ENCODE measurements at places on chromosomes 11 and 22.
A peak's percentile ranks its signal among the peaks of the same experiment; 100 is the strongest.

- no peak for DNase-seq
Measured at GRCh38 chr11:74494916-74495315, 1.4 kb upstream of the LIPT2 start.

GRCh38 chr22:29312218-29313125 lies 3.0 kb downstream of the RASL10A start:
- DNase-seq = no peak

- peak; percentile 67 for DNase-seq
Measured at GRCh38 chr22:45202333-45203149, 38.2 kb downstream of the KIAA0930 start.

- DNase-seq = no peak
Measured at GRCh38 chr11:129694538-129694937, 121.1 kb upstream of the TMEM45B start.

DNA sequence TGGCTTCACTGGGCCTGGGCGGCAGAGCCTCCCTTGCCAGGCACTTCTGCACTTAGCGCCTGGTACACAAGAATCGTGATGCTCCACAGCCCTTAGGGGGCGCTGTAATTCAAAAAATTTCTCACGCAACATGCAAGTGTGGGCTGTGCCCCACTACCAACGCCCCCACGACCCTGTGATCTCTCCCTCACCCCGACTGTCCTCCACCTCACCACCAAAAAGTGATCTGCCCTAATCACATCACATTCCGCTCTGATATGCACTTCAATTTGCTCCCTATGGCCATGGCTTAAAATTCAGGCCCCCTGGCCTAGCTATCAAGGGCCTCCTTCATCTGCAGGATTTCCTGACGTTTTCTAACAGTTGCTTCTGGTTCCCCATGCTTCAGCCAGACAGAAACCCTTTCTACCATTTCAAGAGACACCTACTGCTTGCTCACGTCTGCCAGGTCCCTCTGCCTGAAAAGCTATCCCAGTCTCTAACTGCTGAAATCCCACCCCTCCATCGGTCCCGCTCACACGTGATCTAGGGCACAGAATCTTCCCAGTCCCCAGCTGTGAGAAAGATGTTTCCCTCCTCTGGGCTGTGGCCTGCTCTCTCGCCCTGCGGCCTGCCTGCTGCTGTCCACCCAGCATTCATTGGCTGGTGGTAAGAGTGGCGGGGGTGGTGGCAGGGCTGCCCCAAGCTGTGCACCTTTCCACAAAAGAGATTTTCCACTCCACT lies 27.9 kb upstream of the LRRC32 start:
- DNase-seq = no peak

DNA sequence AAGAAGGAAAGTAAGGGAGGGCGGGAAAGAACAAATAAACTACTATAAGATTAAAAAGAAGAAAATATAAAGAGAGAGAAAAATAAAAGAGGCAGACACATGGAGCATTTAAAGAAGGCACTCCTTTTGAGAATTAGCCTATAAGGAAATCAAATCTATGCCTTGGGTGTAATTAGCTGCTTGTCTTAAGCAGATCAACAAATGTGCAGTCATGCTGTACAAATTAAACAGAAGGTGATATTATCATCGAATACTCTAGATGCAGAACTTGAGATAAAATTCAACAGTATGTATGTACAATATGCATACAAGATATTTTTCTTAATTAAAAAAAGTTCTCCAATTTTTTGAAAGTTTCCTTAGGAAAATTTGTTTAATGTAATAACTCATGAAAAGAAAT lies 623.0 kb upstream of the CHORDC1 start:
- no peak for DNase-seq

GRCh38 chr11:34259087-34259486 lies 98.7 kb downstream of the ABTB2 start:
- no peak for DNase-seq

DNA sequence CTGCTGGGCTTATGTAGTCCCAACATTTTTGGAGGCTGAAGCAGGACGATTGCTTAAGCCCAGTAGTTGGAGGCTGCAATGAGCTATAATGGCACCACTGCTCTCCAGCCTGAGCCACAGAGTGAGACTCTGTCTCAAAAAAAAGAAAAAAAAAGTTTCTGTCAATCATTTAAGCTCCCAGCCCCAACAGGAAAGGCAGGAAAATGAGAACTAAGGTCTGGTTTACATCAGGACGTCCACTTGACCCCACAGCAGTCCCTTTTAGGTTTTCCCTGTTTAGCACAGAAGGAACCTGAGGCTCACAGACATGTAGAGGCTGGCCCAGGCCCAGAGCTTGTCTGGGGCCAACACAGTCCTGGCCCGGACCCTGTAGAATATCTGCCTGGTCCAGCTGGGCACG lies 9.2 kb upstream of the TTLL1 start:
- DNase-seq = no peak

DNA sequence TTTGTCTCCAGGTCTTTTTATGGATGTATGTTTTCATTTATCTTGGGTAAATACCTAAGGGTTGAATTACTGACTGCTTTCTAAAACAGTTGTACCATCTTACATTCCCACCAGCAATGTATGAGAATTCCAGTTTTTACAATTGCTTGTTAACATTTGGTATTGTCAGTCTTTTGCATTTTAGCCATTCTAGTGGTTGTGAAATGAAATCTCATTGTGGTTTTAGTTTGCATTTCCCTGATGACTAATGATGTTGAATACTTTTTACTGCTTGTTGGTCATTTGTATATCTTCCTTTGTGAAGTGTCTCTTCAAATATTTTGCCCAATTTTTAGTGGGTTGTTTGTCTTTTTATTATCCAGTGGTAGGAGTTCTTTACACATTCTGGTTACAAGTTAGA lies 92.8 kb downstream of the ARFGAP2 start:
- no peak for DNase-seq

DNA sequence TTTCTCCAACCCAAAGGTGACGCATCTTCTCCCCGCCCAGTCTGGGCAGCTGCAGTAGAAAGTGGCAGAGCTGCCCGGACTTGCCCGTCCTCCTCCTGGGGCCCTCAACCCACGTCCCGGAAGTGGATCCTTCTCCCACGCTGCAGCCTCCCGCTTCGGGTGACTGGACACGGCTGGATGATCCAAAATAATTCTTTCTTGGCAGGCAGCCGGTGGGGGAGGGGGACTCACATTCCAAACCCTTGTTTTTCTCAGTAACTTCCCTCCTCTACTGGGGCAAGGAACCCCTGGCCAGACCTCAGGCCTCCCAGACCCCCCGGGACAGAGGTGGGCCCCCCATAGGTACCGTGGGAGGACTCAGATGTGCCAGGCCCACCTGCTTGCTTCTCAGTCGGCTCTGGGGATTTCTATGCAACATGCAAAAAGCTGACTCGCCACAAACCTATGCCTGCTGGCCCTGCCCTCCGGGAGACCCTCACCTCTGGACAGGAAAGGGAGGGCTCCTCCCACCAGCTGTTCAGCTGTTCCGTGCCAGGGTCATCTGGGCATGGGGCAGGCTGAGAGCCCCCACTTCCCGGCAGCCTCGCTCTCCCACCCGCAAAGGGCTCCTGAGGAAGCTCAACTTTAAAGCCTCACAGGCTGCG lies 1.4 kb downstream of the PLXNB2 start:
- DNase-seq = peak; percentile 99

- no peak for DNase-seq
Measured at GRCh38 chr11:115873813-115874212, 369.6 kb upstream of the CADM1 start.

GRCh38 chr11:70763606-70764005 lies 365.3 kb downstream of the CTTN start:
- DNase-seq = no peak

DNA sequence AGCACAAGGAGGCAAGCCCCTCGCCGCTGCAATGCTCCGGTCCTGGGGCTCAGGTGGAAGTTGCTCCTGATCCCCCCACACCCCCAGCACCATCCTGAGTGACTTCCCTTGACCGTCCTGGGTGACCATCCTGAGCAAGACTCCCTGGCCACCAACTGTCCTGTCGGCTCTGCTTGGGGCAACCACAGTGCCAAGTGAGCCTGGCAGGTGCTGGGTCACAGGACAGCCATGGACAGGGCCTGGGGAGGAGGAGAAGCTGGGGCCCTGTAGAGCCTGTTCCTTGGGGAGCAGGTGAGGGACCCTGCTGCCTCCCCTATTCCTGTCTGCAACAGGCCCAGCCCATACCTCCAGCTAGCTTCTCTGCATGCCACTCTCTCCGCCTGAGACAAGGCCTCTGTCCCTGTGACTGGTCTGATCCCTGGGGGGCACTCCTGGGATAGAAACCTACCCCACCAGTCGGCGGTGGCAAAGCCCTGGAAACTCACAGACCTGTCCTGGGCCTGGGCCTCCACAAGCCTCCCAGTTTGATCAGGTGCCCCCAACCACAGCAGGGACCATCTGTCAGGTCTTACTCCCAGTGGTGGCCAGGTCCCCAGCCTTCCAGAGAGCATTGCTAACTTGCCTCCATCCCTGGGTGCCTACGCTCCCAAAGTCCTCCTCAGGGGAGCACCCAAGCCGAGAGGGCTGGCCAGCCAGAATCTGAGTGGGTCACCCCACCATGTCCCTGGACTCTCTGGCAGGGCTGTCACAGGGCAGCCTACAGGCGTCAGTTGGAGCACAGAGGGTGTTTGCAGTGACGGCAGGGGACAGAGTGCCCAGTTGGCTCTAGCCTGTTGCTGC lies 68.7 kb upstream of the WNT7B start:
- DNase-seq = no peak

DNA sequence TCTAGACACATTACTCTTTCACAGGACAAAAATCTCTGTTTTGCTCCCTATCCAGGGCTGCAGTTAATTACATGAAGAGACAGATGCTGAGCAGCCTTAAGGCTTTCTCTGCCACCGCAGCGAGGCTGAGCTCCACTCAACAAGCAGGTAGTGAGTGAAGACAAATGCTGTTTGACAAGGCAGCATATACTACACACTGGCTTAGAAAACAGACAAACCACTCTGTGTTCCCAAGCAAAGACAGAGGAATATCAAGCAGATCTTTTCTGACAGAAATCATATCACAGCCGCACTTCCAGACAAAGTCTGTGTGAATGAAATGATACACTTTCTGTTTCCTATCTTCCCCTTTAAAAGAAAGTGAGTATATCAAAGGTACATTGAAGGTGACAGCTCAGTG lies 368.1 kb downstream of the DCDC1 start:
- no peak for DNase-seq

- no peak for DNase-seq
Measured at GRCh38 chr11:68150037-68150436, 28.8 kb upstream of the CHKA start.

- DNase-seq = no peak
Measured at GRCh38 chr11:85407648-85408047, 219.5 kb downstream of the DLG2 start.

GRCh38 chr22:36075230-36075629 lies 46.6 kb upstream of the RBFOX2 start:
- no peak for DNase-seq

DNA sequence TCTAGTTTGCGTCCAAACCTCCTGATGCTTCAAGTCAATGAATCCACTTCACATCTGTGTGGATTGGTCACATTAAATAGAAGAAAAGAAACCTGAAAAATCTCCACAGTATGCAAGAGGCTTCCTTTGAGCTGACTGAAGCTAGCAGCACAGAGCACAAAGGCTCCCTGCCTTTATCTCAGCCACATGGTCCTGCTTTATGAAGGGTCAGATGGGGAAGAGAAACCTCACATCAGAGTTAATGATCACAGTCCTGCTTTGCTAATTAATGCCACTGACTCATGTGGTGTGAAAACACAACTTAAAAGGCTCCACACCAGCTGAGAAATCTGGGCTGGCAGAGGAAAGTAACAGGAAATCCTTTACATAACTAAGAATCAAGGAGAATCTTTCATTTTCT lies 1291.0 kb downstream of the LRRC4C start:
- DNase-seq = no peak

GRCh38 chr22:23001463-23001862 lies 68.9 kb upstream of the GNAZ start:
- no peak for DNase-seq

DNA sequence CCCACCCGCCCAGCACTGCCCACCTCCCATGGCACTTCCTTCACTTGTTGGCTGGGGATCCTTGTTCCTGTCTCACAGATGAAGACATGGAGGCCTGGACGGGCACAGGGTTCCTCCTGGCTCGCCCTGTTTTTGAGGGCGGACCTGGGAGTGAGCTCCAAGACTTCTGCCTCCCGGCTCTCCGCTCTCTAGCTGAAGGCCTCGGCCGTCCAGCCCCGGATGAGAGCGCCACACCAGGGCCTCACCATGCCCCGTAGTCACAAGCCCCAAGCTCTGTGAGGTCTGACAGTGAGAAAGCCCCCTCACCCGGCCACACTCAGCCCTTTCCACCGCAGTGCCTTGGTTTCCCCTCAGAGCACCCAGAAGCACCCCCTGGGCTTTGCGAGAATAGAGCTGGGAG lies 9.1 kb downstream of the TPCN2 start:
- DNase-seq = no peak

- DNase-seq = no peak
Measured at GRCh38 chr22:28023036-28023435, 104.0 kb upstream of the PITPNB start.

DNA sequence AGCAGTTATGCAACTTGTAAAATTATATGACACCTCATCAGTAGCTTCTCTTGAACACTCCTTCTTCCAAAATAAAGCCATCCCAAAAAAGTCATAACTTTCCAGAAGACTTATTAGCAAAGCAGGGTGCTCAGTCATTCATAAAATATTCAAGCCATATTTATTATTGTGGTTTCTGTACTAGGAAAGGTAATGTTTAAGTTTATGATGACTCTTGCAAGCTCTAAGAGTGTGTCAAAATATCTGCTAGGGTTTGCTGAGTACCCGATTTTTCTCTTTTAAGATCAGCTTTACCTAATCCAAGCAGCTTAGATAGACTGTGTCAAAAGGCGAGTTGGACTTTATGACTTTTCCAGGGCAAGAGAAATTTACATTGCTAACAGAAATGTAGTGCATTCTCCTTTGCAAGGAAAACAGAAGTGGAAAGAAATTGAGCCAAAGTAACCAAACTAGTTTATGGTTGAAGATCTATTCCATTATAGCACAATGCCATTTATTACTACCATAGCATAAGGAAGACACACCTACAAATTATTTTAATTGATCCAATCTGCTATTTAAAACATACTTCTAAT lies 98.0 kb upstream of the SOX6 start:
- no peak for DNase-seq

- no peak for DNase-seq
Measured at GRCh38 chr11:75945446-75945845, 130.4 kb downstream of the UVRAG start.

Measured in Caki2 (cell line).